ENCODE measurements at places on chromosomes 7 and 10. TPM values are rescaled to one million over a fixed set of nuclear protein-coding genes. Genes with fewer than 3 reads are reported as not detected.

DNA sequence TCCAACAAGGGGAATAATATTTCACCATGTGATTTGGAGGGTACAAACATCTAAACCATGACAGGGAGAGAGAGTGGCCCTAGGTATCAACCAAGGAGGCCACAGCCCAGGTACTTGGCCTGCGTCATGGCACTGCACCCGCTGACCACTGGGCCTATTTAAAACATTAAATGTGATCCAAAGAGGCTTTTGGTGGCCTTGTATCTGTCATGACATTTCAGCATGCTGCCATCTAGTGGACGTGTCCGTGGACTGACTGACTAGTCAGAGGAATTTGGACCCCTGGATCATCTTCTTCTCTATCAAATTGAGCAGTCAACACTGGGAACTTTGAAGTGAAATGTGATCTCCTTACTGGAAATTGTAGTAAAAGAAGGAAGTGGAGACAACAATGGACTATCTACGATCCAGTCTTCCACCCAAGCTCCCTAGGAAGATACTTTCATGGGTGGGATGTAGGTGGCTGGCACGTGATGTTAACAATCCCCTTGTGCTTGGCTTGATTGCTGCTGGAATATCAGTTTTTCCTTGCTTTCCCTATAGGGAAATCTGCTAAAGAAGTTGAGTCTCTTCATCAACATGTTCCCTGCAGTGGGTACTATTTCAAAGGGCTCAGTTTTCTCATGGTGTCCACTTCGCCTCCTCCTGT lies 24.6 kb upstream of the ITGA8 start:
- DNase-seq: peak; percentile 70

- DNase-seq: peak; percentile 64
These were observed 2.8 kb upstream of the BCL7B start for GRCh38 chr7:73560109-73560835.

DNA sequence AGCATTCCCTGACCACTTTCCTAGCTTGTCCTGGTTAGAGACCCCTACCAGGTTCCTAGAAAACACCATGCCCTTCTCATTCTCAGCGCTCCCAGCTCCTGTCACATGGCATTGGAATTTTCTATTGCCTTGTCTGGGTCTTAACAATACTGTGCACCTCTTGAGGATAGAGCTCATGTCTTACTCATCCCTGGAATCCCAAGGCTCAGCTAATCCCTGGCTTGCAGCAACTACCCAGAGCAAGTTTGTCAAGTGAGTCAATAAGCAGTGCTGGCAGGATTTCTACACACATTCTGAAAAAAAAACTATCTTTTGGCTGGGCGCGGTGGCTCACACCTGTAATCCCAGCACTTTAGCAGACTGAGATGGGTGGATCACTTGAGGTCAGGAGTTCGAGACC lies 11.7 kb upstream of the PRDX3 start:
- DNase-seq: peak; percentile 95

DNA sequence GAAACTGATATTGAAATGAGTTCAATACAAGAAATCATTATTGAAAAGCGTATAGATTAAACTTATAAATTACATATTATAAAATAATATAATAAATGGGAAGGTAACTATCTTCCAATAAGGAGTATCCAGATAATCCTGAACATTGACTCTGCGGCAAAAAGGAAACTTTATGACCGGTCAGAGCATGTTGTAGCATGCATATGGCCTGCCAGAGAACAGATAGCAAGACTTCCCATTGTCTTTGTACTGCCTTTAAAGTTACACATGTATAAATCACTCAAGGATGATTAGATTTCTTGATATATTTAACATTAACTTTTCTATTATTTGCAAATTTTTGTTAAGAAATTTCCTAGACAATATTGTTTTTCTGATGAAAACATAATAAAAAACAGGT lies 56.2 kb upstream of the ETV1 start:
- DNase-seq: no peak

DNA sequence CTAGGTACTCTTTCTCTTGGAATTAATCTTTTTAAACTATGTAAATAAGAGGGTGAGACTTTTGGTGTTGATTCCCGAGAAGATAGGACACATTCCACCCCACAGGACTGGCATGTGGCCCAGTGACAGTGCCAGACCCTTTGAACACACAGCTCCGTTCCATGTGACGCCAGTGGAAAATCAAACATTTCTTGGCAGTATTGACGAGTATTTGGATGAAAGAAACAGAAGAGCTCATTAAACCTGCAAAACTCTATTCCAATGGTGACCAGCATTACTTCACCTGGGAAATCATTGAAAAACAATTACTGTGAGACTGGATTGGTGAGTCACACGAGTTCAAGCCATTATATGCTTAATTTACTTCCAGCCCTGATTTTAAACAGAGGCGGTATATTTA lies 25.8 kb downstream of the AKR1E2 start:
- DNase-seq: peak; percentile 28

GRCh38 chr7:1758028-1758858 lies 88.2 kb downstream of the ELFN1 start:
- peak; percentile 63 for DNase-seq

DNA sequence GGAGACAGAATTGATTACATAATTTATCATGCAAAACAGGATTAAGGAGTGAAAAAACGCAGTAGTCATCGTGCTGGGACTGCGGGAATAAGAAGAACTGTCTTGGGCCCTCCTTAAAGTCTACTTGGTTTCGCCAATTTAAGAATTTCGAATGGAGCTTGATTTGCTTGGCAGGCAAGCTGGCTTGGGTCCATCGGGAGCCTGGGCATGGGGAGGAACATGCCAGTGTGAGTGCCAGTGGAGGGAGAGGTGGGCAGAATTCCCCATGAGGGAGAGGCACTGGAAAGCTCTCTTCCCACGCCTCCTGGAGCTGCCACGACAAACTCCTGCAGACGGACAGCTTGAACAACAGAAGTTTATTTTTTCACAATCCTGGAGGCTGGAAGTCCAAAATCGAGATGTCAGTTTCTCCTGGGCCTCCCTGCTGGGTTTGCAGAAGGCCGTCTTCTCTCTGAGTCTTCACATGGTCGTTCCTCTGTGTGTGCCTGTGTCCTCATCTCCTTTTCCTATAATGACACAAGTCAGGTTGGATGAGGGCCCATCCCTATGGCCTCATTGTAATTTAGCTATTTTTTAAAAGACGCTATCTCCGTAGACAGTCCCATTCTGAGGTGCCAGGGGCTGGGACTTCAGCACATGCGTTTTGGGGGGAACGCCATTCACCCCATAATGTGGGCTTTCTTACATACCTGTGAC lies 528.7 kb upstream of the DPP6 start:
- no peak for DNase-seq

DNA sequence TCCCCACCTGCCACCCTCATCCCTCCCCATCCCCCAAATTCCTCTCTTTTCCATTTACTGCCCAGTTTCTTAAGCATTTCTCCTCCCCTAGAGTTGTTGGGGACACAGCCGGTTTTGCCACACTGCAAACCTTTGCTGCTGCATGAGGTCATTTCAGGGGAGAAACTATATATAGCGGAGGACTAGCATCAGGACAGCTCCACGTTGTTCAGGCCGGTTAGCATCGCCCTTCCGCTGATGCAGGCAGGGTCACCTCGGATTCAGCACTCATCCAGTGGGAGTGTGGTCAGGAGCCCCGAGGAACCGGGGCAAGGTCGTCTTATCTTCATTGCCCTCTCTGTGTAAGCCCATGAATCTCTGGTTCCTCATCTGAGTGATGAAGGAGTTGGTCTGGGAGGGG lies 15.6 kb downstream of the UBTD1 start:
- peak; percentile 27 for DNase-seq

DNA sequence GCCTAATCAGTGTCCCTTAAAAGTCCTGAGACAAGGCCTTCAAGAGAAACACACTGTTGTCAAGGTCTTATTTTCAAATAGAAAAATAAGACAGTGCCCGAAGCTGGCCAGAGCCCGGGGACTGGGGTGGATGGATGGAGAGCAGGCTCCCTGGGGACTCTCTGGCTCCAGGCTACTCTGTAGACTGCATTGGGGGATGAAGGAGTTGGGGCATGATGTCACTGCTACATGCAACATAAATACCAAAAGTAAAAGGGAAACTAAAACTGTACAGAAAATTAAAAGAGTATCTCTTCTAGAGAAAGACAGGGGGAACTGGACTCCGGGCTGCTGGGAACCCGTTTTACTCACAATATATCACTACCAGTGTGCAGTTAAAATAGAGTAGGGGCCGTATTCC lies 629.8 kb downstream of the KCNMA1 start:
- no peak for DNase-seq

DNA sequence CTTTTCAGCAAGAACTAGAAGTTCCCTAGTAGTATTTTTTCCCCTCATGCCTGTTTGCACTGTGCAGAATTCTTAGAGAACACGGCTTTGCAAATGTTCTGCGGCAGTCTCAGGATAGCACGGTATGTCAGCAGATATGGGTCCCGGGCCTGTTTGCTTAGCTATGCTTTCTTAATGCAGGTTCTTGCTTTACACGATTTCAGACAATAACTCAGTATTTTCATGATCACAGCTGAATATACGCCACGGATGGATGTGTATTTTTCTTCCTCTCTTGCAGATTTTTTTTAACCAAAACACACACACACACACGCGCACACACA lies 137.3 kb downstream of the HECW1 start:
- DNase-seq: no peak

DNA sequence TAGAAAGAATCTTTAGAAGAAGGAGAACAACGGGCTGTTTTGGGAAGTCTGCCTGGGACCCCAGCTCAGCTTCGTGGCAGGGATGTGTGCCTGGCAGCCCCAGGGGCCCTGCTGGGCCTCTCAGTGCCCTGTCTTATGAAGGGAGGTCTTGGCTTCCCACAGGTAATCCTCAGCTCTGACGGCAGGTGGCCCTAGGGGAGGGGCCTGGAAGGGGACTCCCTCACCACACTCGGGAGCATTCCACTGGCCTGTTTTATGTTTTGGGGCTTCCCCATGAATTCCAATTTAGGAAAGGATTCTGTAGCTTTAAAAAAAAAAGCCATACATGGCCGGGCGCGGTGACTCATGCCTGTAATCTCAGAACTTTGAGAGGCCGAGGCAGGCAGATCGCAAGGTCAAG lies 3.0 kb upstream of the DMBT1 start:
- DNase-seq: peak; percentile 16

DNA sequence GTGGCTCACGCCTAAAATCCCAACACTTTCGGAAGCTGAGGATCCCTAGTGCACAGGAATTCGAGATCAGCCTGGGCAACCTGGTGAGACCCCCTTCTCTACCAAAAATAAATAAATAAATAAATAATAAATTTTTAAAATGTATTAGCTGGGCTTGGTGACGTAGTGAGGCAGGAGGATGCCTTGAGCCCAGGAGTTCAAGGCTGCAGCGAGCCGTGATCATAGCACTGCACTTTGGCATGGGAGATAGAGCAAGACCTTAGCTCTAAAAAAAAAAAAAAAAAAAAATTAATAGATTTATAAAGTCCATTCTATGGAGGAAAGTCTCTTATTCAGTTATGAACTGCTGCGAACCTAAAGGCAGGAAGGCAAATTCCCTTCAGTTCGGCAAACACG lies 1.1 kb upstream of the PTPN12 start:
- no peak for DNase-seq

DNA sequence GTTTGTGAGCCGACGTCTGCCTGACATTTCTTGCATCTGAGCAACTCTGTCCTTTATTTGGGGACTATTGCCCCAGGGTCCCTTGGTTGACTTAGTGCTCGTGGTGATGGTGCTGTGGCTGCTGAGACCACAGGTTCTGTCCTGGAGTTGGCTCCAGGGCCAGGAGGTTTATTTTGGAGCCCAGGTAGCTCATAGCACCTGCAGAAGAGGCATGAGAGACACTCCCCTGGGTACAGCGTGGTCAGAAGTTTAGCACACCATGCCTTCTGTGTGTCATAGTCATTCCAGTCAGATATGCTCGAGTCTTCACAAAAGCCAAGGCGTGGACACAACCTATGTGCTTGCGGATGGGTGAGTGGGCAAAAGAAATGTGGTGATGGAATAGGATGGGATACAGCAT lies 496.9 kb downstream of the TCERG1L start:
- DNase-seq: no peak

The AMPH gene
- 0.32 TPM for total RNA-seq

The TMEM176B gene
- 25.6 TPM for total RNA-seq

The SPDYE11 gene
- total RNA-seq: not detected

The AKR1E2 gene
- 1.8 TPM for total RNA-seq

Measured in cardiac muscle cell (in vitro differentiated cells and primary cell).